ENCODE measurements at places on chromosomes 2 and 18.
A peak's percentile ranks its signal among the peaks of the same experiment; 100 is the strongest.

DNA sequence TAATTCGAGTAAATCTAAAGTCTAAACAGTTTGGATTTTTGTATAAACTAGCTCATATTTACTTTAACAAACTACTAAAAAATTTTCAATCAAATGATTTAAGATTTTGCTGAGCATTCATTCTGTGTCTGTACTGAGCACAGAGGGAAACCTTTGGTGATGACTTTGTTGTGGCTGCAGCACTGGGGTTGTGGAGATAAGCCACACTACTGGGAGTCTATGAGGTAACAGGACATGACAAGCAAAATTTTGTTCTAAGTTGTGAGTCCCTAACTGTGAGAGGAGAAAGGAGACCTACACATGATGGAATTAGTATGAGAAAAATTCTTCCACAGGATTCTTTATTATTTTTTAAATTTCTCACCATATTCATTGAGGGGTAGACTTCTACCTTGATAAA lies 933.7 kb upstream of the LRATD1 start:
- no peak for DNase-seq

DNA sequence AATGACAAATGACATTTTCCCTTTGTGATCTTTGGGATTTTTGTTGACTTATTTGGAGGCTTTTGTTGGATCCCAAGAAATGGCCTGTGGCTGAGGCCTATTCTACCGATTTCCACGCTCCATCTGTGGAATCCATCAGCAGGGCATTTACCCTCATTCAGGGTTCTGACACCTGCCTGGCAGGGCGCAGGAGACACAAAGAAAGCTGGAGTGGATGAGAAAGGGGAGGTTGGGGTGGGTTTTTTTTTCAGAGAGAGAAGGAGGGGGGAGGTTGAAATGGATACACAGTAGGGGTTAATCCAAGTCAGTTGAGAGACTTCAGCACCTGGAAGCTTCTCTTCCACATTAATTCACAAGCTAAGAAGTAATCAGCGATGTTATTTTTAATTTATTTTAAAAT lies 59.7 kb downstream of the PAX3 start:
- DNase-seq = no peak

- DNase-seq = no peak
Observed at GRCh38 chr2:236940497-236940896, 145.2 kb upstream of the COPS8 start.

DNA sequence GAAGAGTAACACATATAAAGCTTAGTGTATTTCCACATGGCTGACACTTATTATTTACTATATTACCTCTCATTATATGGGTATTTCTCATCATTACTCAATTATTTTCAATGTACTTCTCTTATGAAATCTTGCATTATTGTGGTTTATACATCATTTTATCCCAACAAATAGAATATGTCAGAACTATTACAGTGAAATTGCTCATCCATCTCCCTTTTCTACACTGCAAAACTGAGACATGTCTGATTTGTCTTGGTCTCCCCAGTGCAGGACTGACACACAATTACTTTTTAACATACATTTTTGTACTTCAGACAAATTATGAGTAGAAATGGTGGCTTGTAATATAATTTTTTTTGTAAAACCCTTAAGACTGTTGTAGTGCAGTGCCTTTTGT lies 600.9 kb downstream of the PLCL1 start:
- DNase-seq = no peak

GRCh38 chr2:190746971-190747761 lies 98.3 kb downstream of the NAB1 start:
- DNase-seq = no peak

GRCh38 chr2:175557810-175558377 lies 376.4 kb upstream of the ATP5MC3 start:
- no peak for DNase-seq

GRCh38 chr18:12429556-12429955 lies 21.8 kb downstream of the PRELID3A start:
- DNase-seq = no peak

- peak; percentile 49 for DNase-seq
Observed at GRCh38 chr18:80147418-80148325, 38.6 kb downstream of the ADNP2 start.

DNA sequence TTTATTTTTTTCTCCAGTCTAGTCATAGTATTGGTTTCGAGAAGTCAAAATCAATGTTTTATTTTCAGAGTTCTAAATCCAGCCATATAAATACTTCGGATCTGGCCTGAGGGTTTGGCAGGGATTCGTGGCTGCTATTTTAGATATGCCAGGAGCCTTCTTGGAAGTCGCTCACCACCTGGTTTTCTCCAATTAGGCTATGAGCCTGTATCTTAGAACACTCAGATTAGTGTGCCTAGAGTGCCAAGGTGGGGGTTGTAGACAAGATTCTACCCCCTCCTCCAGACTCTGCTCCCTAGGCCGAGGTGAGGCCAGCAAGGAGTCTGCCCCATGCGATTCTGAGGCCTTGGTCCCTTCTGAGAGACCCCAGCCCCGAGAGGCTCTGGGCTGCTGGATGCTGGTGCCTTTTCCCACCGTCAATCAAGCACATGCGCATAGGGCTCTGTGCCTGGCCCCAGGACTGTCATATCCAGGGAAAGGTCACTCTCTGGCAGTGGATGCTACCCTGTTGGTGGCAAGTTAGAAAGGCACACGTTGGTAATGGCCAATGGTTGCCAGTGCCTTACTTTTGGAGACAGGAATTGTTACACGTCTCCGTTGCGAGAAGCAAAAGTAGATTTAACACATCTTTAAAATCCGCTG lies 197.1 kb downstream of the AGAP1 start:
- no peak for DNase-seq

DNA sequence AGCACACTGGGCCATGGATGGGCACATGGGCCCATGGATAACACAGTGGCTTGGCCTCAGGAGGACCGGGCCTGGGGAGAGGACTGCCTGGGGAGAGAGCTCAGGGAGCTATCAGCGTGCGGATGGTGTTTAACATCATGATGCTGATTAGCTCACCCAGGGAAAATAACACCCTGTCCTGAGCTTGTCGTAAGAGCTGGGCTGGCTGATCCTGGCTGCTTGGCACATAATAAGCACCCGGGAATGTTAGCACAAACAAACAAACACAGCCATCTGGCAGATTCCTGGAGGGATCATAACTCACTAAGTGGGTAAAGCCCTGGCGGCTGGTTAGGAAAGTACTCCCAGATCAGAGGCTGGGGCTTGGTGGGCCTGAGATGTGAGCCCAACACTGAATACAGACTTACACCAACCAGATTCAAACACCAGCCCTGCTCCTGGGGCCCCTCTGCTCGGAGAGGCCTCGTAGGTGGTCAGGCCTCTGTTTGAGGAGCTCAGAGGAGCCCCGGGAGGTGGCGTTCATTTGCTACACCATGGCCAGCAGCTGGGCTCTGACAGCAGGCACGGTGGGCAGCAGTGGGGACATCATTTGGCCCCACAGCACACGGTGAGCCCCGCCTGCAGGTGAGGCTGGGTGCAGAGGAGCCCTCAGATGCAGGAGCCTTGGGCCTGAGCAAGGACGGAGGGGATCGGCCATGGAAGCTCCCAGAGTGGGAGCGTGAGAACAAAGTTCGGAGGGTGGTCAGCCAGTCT lies 193.4 kb upstream of the HDAC4 start:
- DNase-seq = no peak

DNA sequence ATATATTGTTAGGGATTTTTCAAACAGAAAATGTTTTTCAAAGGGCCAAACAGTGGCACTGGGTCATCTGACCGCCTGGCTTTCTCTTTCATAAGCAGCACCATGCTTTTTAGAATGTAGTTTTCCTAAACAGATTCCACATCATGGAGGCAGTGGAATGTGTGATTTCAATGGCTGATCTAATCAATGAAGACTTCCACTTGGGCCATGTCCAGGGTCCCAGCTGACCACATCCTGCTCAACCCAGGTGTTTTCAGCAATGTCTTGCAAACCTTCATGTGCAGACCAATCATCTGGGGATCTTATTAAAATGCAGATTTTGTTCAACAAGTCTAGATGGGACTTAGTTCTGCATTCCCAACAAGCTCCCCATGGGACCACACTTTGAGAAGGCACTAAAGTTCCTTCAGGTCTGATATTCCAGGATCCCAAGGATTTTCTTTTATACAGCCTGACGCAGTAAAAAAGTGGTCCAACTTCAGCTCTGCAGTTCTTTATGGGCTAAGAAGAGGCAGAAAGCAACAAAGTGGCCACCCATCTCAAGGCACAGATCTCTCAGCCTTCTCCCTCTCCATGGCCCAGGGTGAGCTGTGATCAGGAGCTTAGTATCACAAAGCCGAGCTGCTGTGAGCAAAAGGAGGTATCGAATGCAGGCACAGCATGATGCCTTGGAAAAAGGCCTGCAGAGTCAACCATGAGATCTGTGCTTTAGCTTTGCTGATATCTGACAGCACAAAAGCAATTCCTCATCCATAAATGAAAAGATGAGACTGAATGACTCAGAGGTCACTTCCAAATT lies 3.7 kb downstream of the ALKAL2 start:
- no peak for DNase-seq

DNA sequence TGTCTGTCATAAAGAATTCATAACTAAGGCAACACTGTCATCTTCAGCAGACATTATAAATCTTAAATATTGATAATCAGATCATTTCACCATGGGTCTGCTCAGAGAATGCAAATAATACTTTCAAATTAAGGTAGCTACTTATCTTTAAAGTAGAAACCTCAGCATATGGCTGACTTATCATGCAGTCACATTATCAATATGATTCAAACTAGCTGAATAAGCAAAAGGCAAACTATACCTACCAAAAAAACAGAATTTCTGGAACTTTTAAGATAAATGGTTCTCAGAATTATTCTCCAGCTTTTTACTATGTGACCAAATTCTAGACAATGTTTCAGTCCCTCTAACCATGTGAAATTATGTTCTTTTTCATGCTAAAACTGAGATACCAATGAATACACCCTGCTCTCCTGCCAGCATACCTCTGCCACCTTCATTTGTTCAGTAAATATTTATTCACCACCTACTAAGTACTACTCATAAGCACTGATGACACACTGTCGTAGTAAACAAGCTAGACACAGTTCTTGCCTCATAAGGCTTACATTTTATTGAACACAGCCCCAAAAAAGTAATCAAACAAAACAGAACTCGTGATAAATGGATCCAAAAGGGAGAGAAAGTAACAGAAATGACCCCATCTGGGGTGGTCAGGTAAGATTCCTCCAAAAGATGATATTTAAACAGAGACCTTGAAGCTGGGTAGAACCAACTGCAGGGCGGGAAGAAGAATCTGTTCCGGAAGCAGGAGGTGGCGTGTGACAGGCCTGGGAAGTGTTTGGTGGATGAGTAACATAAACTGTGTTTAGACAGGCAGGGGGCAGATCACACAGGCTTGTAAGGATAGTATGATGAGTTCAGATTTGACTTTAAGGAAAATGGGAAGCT lies 17.7 kb downstream of the SPIRE1 start:
- DNase-seq = peak; percentile 67

- no peak for DNase-seq
Observed at GRCh38 chr2:13401312-13401711, 684.6 kb downstream of the TRIB2 start.

GRCh38 chr2:51424418-51424817 lies 392.5 kb upstream of the NRXN1 start:
- no peak for DNase-seq

DNA sequence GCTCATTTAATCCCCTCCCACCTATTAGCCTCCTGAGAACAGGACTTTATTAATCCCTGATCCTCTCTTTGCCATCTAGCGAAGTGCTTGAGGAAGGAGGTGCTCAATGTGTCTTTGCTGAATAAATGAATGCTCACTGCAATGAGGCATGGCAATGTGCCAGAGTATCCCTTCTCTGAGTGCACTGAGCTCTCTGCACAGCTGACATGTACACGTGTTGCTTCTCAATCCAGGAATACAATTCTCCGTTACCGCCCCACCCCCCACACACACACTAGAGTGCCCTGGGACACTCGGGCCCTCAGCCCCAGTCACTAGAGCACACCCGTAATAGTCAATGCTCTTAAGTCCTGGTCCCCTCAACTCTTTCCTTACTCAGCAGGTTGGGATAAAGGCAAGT lies 41.4 kb downstream of the FAM178B start:
- DNase-seq = no peak

GRCh38 chr2:127410871-127411652 lies 7.2 kb upstream of the PROC start:
- DNase-seq = no peak

DNA sequence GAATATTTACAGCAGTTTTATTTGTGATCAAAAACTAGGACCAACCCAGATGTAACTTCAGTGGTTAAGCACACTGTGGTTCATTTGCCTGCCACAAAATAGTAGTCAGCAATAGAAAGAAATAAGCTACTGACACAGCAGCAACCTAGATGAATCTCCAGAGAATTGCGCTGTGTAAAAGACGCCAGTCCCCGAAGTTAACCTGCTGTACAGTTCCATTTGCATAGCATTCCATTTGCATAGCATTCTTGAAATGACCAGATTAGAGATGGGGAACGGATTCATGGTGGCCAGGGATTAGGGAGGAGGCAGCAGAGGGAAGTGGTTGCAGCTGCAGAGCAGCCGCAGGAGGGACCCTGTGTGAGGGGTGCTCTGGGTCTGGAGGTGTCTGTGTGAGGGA lies 39.3 kb upstream of the NFATC1 start:
- no peak for DNase-seq

GRCh38 chr18:79548077-79548450 lies 131.5 kb upstream of the CTDP1 start:
- no peak for DNase-seq

DNA sequence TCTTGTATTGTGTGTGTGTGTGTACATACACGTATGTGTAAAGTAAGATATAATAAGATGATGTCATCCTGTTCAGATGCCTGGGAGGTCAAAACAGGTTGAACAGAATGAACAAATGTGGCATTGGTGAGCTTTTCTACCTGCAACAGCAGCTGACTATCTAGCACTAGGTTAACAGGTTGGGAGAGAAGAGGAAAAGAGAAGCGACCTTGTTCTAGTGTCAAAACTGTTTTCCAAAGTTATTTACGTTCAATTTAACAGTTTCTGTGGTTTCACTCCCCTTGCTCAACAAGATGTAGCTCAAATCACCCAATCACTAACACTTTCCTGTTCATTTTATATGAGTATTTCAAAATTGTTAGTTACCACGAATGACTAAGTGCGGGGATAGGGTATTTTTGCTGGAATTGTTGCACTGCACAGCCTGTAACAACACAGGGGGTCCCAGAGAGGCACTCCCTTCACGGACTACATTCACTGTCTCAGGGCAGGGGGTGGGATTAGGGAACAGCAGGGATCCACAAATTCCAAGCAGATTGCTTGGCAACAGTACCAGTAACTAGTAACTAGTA lies 67.5 kb upstream of the DTNB start:
- DNase-seq = no peak

Measured in epithelial cell of proximal tubule (primary cell).